ENCODE measurements at places on chromosomes 11 and 22.

GRCh38 chr11:61544466-61544865, 35.9 kb downstream of the LRRC10B start:
- no peak for DNase-seq

DNA sequence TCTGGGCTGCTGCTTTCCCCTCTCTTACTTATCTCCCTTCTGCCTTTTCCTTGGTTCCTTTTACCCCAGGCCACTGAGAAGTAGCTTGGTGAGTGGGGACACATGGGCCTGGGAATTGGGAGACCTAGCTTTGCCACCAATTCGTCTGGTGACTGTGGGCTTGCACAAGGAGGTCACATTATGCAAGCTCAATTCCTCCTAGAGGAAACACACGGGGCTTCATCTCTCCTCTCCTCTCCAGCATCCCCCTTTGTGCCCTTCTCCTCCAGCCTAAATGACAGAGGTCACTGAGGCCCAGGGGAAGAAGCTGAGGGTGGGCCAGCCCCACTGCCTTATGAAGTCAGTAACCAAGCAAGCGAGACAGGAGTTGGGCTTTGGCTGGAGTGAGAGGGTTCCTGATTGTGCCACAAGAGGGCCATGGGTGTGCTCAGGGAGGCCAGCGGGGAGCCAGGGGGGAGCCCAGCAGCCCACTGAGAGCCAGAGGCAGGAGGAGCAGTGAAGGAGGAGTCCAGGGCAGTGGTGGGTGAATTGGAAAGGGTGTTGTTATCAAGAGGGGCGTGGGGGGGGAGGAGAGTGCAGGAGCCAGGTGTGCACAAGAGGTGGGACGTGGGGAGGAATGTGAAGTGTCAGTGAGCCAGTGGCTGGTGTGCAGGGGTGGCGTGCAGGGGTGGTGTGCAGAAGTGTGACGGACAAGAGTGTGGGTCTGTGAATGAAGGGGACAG, 2.0 kb downstream of the CLCF1 start:
- DNase-seq: no peak

DNA sequence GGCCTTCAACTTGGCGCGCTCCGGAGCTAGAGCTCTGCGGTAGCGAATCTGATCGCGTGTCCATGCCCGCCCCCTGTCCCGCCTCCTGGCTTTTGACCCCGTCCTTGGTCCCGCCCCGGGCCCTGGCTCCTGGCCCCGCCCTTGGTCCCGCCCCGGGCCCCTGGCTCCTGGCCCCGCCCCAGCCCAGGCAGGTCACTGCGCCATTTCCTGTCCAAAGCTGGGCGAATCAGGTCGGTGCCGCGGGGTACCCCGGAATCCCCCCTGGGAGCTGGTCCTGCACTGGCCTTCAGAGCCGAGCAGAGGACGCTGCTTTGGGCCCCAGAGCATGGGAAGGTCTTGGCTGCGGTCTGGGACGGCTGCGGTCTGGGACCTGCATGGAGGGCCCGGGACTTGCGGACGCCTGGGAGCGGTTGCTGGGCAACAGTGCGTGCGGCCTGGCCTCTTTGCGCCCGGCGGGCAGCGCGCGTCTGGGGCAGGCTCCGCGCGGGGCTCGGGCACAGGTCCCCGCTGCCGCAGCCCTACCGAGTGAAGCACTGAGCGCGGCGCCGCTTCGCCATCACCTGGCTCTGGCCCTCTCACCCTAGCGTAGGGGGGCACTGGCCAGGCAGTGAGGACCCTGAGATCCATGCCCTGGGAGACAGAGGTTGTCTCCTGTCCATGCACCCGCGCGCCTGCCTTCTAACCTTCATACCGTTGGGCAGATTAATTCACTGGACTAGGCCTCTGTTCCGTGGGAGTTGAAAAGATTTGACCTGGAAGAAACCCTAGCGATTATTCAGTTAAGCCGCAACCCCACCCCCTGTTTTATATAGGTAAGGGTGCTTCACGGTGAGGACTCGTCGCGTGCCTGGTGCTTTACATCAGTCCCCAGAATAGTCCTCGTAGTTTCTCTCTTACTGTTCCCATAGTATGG, at the start of gene TTC12:
TSS of gene TTC12 (plus strand) at position 195 of the 913 bp plus-strand sequence. CDS start 1,675 bp downstream, outside the sequence.
- DNase-seq: peak; percentile 83

DNA sequence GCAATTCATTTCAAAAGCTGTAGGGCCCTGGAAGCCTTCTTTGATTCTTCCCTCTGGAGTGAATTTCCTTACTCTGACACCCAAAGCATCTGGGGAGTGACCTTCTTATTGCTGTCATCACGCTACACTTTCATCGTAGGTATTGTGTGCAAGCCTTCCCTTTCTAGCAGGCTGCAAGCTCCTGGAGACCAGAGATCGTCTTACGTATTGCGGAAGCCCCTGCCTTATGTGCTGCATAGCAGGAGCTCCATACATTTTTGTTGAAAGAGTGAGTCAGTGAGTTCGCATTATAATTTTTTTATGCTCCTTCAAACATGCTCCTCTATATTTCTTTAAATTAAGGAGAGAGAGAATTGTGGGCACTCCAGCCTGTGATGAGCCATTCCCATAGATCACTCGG, 21.2 kb upstream of the TMEM218 start:
- no peak for DNase-seq

DNA sequence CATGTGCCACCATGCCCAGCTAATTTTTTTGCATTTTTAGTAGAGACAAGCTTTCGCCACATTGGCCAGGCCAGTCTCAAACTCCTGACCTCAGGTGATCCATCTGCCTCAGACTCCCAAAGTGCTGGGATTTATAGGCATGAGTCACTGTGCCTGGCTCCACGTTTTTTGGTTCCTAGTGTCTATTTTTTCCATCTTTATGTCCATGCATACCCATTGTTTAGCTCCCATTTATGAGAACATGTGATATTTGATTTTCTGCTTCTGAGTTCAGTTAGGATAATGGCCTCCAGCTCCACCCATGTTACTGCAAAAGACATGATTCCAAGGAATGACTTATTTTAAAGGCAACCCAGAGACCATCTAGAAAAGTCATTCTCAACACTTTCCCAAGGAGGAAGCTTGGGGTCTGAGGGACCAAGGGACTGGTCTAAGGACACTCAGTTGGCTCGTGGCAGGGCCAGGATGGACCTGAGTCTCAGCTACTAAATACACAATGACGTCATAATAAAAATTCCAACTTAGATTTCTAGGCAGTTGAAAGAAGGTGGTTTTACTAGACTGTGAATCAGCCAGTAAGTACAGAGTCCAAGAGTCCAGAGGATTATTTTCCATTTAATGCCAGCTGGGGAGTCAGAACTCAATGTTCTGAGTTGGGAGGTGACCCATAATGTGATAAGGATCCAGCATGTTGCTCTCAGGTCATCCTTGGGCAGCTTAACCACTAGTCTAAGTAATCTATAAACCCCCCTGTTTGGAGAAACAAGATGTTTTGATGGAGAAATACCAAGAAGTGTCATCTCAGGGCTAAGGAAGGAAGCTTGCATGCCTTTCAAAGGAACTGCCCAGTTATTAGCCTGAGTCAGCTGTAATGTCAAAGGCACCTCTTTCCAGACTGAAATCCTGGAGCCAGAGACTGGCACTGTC, 39.4 kb downstream of the ABTB2 start:
- no peak for DNase-seq

DNA sequence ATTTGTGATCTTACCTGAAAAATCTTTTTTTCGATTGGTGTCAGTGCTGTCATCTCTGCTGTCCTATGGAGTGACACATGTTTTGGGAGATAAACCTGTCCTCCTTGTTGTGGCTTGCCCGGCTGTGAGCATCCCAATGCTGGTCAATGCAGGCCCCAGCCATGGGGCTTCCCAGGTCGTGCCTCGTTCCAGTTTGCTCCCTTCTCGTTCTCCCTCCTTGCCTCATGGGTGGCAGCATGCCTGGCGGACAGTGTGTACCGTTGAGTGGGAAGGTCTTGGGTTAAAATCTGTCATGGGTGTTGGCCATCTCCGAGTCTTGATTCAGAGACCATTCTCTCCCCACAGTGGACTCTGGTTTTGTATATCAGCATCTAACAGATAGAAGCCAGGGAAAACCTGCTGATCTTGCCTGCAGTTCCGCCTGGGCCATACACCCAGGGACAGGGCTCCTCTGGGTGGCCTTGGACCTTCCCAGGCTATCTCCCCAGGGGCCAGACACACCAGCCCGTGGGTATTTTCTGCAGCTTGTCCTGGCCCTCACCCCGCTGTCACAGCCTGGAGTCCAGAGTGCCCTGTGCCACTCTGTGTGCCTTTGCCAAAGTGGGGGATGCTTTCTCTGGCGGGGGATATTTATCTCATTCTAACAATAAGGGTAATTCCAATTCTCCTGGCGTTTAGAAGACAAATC, 208.1 kb downstream of the TBC1D22A start:
- no peak for DNase-seq

DNA sequence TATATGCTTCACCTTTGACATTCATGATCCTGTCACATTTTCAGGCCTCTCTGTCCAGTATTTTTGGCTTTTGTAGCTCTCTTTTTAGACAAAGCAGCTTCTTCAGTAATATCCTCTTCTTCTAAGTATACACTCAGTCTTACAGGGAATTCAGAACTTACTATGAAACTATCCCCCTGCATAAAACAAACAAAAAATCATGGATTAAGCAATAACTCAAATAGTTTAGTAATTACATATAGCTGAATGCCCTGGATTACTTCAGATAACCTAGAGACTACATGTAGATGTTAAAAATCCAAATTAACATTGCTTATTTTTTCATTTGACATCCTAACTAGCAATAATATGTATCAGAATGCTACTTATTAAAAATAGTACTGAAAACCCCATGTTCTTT, 5.2 kb downstream of the TAF1D start:
- DNase-seq: no peak

DNA sequence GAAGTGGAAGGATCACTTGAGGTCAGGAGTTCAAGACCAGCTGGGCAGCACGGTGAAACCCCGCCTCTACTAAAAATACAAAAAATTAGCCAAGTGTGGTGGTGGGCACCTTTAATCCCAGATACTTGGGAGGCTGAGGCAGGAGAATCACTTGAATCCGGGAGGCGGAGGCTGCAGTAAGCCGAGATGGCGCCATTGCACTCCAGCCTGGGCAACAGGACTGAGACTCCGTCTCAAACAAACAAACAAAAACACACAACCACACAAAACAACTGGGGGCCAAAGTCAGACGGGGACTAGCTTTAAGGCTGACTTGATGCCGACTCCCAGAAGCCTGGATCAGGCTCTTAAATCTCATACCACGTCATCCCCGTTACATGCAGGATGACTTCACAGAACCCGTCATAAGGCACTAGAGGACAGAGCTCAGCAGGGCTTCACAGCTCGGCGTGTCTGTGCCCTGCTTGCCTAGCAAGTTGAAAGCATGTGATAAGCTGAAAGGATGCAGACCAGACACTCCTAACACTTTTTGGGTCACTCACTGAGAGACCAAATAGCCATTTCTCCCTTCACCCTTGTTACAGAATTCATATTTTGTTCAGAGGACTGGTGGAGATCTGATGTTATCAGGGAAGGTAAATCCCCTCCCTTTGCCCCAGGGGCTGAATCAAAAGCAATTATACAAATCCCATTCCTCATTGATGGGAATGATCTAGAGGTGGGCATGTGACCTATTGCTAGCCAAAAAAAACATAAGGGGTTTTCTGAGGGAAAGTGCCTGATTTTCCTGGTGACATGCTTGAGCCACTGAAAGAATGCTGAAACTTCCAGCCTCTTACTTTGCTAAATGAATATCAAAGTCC, 65.4 kb downstream of the GAB2 start:
- DNase-seq: no peak

DNA sequence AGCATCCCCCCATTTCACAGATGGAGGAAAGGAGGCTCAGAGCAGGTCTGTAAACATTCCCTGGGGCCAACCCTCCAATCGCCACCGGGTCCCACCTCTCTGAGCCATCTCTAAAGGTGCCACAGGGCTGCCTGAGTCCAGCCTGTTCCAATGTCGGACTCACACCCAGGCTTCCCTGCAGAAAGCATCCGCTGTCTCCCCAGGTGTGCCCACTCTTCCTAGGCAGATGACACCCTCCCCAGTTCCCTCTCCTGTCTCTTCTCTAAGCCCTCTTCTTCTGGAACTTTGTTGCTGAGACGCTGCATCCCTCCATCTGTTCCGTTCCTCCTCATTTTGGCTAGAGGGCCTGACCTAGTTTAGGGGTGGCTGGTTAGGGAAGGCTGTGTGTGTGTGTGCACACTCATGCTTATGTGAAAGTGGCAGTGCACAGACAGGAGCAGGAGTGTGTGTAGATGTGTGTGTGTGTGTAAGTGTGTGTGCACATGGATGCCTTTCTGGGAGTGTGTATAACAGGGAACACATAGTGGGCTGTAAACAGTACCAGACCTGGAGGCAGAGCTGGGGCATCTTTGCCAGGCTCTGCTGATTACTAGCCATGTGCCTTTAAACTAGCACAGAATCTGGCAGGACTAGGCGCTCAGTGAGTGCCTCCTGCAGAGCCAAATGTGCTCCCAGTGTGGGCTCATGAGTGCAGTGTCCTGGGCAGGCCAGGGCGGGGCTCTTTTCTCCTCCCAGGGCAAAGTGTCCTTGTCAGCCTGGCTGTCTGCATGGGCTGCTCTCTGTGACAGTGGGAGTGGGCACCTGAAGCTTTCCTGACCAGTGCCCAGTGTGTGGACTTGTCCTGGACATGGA, 77.3 kb upstream of the NECTIN1 start:
- no peak for DNase-seq

DNA sequence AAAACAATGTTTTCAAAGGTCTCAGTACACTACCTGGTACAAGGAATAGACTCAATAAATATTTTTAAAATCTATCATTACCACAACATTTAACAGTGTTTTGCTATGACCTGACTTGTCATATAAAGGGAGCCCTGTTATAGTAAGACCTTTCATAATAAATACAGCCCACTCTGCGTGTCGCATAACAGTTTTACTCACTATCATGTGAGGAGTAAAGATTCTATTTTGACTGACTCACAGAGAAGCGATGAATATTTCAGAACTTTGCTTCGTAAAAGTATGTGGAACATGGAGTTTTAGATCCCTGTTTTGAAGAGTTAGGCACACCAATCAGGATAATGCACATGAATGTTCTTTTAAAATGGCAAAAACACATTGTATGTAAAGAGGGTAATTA, 531.2 kb downstream of the KCNA4 start:
- no peak for DNase-seq

DNA sequence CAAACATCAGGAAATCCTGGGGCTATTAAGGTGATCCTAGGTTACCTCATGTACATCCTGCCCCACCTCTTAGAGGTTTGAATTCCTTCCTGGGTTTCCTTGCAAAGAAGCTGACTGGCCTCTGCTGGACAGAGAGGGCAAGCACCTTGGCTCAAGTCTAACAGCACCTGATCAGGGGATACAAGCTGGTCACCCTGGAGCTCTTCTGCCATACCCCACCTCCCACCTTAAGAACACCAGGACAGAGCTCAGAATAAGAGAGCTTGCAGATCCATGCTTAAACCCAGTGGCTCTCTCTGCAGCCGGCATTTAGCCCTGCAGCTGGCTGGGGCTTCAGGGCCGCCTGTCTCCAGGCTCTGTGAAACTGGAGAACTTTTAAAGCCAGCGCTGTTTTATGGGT, 386.6 kb upstream of the NARS2 start:
- DNase-seq: no peak

DNA sequence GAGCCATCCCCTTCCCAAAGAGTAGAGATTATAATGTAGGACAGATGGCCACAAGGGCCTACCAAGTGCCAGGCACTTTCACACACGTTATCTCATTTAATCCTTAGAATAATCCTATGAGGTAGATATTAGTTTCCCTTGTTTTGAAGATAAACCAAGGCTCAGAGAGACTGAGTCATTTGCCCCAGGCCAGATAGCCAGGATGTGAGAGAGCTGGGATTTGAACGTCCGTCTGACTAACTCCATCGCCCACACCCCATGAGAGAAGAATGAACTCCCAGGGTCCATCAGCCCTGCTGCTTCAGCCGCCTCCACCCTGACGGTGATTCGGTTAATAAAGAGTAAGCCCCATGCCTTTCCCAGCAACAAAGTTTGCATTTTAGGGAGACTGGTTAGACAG, 10.7 kb downstream of the PRG3 start:
- DNase-seq: no peak
